ENCODE measurements at places on chromosomes 12 and 14. TPM values are rescaled to one million over a fixed set of nuclear protein-coding genes. Genes with fewer than 3 reads are reported as not detected.

DBX2 gene
- total RNA-seq, result not detected

HSPB8 gene
- total RNA-seq, result not detected

SPRING1 gene
- 25.7 TPM for total RNA-seq

DNA sequence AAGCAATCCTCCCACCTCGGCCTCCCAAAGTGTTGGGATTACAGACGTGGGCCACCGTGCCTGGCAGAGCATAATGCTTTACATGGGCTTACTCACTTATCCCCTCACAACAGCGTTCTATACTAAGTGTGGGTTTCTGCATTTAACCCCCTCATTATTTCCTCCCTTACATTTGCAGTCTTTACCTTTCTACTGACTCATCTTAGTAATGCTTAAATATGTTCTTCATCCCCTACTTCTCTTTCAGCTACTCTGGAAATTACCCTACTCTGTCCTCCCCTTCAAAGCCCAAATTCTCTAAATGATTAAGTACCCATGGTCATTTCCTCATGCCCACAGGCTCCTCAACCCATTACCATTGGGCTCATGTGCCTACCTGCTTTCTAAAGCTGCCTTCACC, 40.7 kb downstream of the NKX2-1 start:
- no peak overlapping the region for H3K4me3 ChIP-seq
- H3K36me3 ChIP-seq, result no peaks in the 10 kb centered on the region
- H3K4me1 ChIP-seq, result no peaks in the 10 kb centered on the region
- H3K27me3 ChIP-seq, result no peaks in the 10 kb centered on the region
- no peak for DNase-seq
- H3K27ac ChIP-seq, result no peak overlapping the region

DNA sequence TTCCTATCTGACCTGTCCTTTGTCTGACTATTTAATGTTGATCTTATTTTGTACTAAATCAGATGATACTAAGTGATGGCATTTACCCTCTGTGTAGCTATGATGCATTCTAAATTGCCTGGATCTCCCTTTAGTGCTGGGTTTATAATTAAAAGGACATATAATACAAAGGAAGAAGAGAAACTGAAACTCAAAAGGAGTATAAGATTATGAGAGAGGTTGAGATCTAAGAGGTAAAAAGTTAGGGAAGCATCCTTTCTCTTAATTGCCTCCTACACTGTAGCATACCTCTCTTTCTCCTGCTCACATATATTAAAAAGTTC, 86.9 kb upstream of the MON2 start:
- DNase-seq, result no peak
- H3K27ac ChIP-seq, result no peak overlapping the region
- no peaks in the 10 kb centered on the region for H3K4me1 ChIP-seq
- H3K4me3 ChIP-seq, result no peak overlapping the region
- H3K36me3 ChIP-seq, result peaks cover 3% of the 10 kb centered on the region
- H3K27me3 ChIP-seq, result no peaks in the 10 kb centered on the region

GRCh38 chr14:53757732-53758131, 198.9 kb downstream of the BMP4 start:
- no peak overlapping the region for H3K4me3 ChIP-seq
- H3K27me3 ChIP-seq, result no peaks in the 10 kb centered on the region
- H3K4me1 ChIP-seq, result no peaks in the 10 kb centered on the region
- no peak overlapping the region for H3K27ac ChIP-seq
- H3K36me3 ChIP-seq, result no peaks in the 10 kb centered on the region

DNA sequence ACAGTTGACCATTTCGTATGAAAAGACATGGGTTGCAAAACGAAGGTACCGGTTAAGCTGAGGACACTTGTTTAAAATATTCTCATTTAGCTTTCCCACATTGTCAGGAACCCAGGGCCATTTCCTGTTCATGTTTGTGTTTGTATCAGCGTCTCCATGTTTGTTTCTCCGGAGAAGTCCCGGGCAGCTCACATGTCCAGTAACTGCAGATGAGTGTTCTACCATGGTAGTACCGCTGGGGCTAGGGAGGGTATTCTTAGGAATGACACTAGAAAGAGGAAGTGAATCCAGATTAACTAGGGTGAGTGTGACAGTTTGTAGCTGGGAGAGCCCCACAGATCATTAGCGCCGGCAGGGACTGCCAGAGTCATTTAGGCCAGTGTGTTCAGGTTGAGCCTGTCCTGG, 50.0 kb upstream of the EVL start:
- H3K36me3 ChIP-seq, result no peaks in the 10 kb centered on the region
- no peaks in the 10 kb centered on the region for H3K4me1 ChIP-seq
- peak; percentile 54 for DNase-seq
- H3K4me3 ChIP-seq, result no peak overlapping the region
- no peak overlapping the region for H3K27ac ChIP-seq
- no peaks in the 10 kb centered on the region for H3K27me3 ChIP-seq

GRCh38 chr12:99910342-99910741, 74.4 kb downstream of the ANKS1B start:
- DNase-seq, result no peak
- no peaks in the 10 kb centered on the region for H3K27me3 ChIP-seq
- no peaks in the 10 kb centered on the region for H3K36me3 ChIP-seq
- no peak overlapping the region for H3K4me3 ChIP-seq

DNA sequence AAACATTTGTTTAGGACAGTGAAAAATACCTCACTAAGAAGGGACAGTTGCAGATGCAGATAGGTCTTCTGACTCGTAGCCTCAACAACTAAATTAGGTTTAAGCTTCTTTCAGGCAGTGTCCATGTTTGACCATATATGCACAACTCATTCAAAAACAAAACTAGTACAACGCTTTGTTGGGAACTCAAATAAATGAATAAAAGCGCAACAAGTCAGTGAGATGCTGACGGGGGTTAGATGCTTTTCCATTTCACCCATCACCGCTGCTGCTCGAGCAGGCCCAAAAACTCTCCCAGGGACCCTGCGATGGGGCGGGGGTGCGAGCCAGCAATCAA, 633 bp downstream of the RPAP3 start:
- H3K4me3 ChIP-seq, result peak overlapping the region; percentile 84
- no peaks in the 10 kb centered on the region for H3K27me3 ChIP-seq

OVCH1 gene
- not detected for total RNA-seq

MRPL42 gene
- 81.0 TPM for total RNA-seq

TRMT61A gene
- total RNA-seq, result 15.6 TPM

DNA sequence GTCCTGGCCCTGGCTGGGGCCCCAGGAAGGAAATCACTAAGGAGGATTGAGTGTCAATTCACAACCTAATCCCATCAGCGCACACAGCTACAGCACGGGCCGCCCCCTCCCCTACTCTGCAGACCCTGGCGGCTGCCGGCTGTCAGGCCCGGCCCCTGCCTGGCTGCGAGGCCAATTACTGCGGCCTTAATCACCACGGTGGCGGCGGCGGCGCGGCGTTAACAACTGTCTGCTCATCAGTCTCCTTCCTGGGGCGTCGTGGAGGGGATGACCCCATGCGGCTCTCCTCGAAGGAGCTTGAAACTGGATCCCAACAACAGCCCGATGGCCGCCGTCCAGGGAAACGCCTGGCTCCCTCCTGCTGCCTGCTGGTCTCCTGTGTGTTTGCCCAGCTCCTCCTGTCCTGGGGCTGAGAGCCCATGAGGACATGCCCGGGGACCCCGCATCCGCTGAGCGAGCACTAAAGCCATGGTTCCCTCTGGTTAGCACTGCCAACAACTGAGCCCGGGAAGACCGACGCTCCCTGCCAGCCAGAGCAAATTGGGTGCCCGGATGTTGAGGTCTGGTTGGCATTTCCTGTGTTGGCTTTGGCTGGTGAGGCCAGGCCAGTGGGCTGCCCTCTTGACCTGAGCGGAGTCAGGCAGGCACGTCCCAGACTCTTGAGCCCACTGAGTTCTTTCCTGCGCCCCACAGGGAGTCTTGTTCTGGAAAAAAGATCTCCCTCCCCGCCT, 21.8 kb upstream of the EIF2B2 start:
- no peak overlapping the region for H3K4me3 ChIP-seq
- H3K27me3 ChIP-seq, result no peaks in the 10 kb centered on the region
- no peak overlapping the region for H3K27ac ChIP-seq
- H3K4me1 ChIP-seq, result peaks cover 5% of the 10 kb centered on the region
